ENCODE measurements at places on chromosomes 12 and 14.

- DNase-seq: peak; percentile 69
Observed at GRCh38 chr12:4855121-4855924, 54.4 kb upstream of the KCNA1 start.

- DNase-seq: no peak
Observed at GRCh38 chr12:27143256-27144069, 61.1 kb upstream of the C12orf71 start.

GRCh38 chr12:27580561-27581330, 56.7 kb downstream of the PPFIBP1 start:
- DNase-seq: no peak

DNA sequence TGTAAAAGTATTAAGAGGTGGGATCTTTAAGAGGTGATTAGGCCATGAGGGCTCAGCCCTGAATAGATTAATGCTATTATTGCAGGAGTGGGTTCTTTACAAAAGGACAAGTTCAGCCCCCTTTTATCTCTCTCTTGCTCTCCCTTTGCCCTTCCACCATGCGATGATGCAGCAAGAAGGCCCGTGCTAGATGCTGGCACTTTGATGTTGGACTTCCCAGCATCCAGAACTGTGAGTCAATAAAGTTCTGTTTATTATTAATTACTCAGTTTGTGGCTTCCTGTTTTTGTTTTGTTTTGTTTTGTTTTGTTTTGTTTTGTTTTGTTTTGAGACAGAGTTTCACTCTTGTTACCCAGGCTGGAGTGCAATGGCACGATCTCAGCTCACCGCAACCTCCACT, 10.1 kb downstream of the RNASE1 start:
- no peak for DNase-seq

DNA sequence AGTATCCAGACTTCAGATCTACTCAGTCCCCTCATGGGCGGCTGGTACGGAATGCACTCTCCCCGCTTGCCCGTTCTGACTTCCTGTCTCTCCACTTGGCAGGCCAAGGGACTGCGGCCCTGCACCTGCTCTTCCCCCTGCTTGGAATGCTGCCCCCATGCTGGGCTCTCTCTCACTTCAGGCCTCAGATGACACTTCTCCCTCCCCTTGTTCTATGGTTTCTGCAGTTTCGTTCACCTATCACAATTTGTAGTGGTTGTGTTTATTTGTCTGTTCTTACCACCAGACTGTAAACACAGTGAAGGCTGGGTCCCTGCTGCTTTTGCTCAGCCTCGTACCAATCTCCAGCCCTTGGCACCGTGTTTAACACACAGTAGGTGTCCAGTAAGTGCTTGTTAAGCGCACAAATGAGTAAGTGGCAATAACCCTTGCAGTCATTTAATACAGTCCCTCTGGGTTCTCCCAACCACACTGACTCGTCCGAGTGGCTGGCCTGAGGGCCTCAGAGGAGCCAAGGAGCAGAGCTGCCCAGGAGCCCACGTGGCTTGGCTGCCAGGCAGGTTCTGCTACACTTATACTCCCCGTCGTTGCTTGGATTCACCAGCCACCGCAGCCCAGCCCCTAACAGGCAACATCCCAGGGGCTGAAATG, 11.8 kb downstream of the SLC6A12 start:
- no peak for DNase-seq

All from HCT116 (cell line).